K562 (cell line): ENCODE measurements at places on chromosomes 7 and 10. TPM values are rescaled to one million over a fixed set of nuclear protein-coding genes. Genes with fewer than 3 reads are reported as not detected.

Gene METTL27
- total RNA-seq, result 0.42 and 0.73 TPM in 2 replicates

Gene ANLN
- 50.3 and 58.2 TPM in 2 replicates for total RNA-seq

- H3K4me3 ChIP-seq, result no peak overlapping the region
- H3K27ac ChIP-seq, result no peak overlapping the region
- peaks cover 30% of the 10 kb centered on the region for H3K27me3 ChIP-seq
- DNase-seq, result no peak
- H3K36me3 ChIP-seq, result no peaks in the 10 kb centered on the region
Measured at GRCh38 chr10:123117644-123118417, 17.9 kb upstream of the HMX3 start.

DNA sequence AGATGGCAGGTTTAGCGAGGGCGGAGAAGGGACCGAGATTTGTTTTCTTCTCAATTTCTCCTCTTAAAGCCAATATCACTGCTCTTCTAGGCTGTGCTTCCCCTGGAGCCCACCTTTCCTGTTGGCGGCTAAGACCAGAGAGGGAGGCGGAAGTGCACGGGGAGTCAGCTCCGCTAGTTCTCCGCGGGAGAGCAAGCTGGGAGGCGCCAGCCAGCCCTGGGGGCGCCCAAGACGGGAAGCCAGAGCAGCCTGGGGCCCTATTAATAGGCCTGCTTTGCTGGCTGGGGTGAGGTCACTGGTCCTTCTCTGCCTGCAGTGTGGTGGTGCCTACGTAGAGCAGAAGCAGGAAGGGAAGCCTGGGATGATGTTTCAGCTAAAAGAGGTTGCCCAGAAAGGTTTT lies 61.6 kb downstream of the LSM5 start:
- DNase-seq, result no peak
- no peak overlapping the region for H3K4me3 ChIP-seq
- peaks cover 2% of the 10 kb centered on the region; the same call in 1 of the 3 replicates for H3K27me3 ChIP-seq
- H3K27ac ChIP-seq, result no peak overlapping the region

DNA sequence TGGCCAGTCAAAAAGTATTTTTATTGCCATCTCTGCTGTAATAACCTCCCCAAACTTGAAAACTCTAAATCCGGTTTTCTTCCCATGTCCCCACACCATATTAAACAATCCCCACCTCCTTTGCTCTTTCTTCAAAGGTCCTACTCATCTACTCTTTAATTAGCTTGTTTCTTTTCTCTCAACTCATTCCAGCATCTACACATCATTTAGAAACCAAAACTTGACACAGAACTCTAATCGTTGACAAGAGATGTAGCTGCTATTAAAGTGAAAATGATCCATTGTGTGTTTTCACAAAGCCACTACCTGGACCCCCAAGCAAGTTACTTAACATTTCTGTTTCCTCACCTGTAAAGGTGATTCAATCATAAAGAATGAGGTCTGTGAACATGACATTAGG lies 436.3 kb upstream of the NPVF start:
- DNase-seq, result no peak
- no peaks in the 10 kb centered on the region; the same call in 2 of the 3 replicates for H3K4me1 ChIP-seq
- peaks cover 15% of the 10 kb centered on the region; the same call in 1 of the 3 replicates for H3K27me3 ChIP-seq
- H3K36me3 ChIP-seq, result no peaks in the 10 kb centered on the region
- H3K27ac ChIP-seq, result no peak overlapping the region

DNA sequence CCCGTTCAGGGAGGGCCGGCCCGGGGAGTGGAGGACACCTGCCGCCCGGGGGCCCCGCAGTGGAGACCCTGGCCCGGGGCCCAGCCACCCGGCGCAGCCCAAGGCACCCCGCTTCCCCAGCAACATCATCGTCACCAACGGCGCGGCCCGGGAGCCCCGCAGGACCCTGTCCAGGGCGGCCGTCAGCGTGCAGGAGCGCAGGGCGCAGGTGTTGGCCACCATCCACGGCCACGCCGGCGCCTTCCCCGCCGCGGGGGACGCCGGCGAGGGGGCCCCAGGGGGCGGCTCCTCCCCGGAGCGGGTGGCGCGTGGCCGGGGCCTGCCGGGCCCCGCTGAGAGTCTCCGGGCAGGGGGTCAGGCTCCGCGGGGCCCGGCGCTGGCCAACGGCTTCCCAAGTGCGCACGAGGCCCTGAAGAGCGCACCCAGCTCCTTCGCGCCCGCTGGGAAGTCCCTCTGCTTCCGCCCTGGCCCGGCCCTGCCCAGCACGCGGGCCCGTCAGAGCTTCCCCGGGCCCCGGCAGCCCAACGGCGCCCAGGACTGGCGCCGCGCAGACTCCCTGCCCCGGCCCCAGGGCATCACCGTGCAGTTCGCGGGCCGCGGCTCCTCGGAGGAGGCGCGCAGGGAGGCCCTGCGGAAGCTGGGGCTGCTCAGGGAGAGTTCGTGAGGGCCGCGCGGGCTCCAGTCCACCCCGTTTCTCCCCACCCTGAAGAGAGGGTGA lies 46.7 kb downstream of the PROSER2 start:
- H3K4me3 ChIP-seq, result no peak overlapping the region
- peaks cover 23% of the 10 kb centered on the region for H3K4me1 ChIP-seq
- H3K27me3 ChIP-seq, result no peaks in the 10 kb centered on the region
- H3K27ac ChIP-seq, result no peak overlapping the region

GRCh38 chr7:155950898-155951553 lies 138.8 kb upstream of the SHH start:
- DNase-seq, result no peak
- H3K4me1 ChIP-seq, result no peaks in the 10 kb centered on the region
- no peak overlapping the region for H3K27ac ChIP-seq
- H3K36me3 ChIP-seq, result no peaks in the 10 kb centered on the region
- no peak overlapping the region for H3K4me3 ChIP-seq
- H3K27me3 ChIP-seq, result peaks cover 70% of the 10 kb centered on the region

Gene NAT16
- total RNA-seq, result not detected in 2 replicates

- H3K27me3 ChIP-seq, result no peaks in the 10 kb centered on the region
- no peak overlapping the region for H3K4me3 ChIP-seq
- H3K36me3 ChIP-seq, result no peaks in the 10 kb centered on the region
- DNase-seq, result peak; percentile 24
- H3K27ac ChIP-seq, result no peak overlapping the region
Measured at GRCh38 chr10:122861711-122862161, 16.1 kb upstream of the CUZD1 start.

GRCh38 chr10:14397066-14397465 lies 66.3 kb upstream of the FRMD4A start:
- no peak for DNase-seq
- H3K27me3 ChIP-seq, result no peaks in the 10 kb centered on the region
- H3K4me3 ChIP-seq, result no peak overlapping the region
- H3K36me3 ChIP-seq, result no peaks in the 10 kb centered on the region
- no peak overlapping the region for H3K27ac ChIP-seq
- no peaks in the 10 kb centered on the region for H3K4me1 ChIP-seq

Gene FZD8
- total RNA-seq, result 1.2 and 1.4 TPM in 2 replicates

- H3K27ac ChIP-seq, result no peak overlapping the region
- DNase-seq, result no peak
- no peak overlapping the region for H3K4me3 ChIP-seq
- no peaks in the 10 kb centered on the region for H3K4me1 ChIP-seq
- H3K36me3 ChIP-seq, result no peaks in the 10 kb centered on the region
Measured at GRCh38 chr10:110326351-110327032, 21.8 kb upstream of the SMNDC1 start.

DNA sequence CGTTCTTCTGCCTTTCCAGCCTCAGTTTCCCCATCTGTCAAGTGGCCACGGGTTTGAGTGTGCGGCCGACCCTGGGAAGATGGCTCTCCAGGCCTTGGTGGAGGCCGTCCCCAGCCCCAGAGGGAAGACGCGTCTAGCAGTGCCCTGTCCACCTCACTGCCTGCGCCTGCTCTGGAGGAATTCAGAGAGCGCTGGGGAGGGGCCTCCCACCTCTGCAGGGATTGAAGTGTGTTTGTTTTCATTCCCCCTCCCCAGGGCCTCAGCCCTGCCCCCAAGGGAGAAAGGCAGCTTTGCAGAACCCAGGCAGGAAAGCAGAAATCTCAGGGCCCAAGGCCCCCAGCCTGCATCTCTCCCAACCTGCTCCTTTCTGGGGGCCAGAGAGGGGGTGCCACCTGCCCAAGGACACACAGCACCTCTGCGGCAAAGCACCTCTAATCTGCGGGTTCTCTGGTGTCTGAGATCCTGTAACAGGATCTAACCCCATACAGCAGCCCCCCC lies 91.0 kb downstream of the MICALL2 start:
- no peaks in the 10 kb centered on the region; the same call in 2 of the 3 replicates for H3K4me1 ChIP-seq
- no peak for DNase-seq

DNA sequence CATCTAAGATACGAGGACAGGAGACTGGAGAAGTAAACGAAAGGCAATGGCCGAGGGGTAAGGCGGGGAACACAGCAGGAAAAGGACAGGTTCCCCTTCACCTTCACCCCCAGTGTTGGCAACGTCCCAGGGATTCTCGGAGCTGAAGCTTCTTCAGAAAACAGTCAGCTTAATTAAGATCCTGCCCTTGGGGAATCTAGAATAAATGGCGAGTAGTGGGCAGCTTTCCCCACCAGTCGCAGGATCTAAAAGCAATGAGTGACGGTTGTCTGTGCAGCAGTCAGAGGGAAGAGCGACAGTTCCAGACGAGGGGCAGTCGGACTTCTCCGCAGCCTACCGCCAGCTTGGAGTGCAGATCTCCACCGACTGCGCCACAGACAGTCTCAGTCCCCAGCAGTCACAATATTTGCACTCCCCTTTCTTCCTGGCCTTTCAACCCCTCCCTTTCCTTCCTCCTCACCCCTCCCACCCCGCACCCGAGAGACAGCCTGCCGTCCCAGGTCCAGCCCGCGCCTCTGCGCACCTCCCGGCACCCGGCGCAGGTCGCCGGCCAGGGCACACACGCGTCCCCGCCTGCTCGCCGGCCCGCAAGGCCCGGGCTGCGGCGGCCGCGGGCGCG lies 10.9 kb upstream of the SP8 start:
- H3K27me3 ChIP-seq, result peaks cover 26% of the 10 kb centered on the region
- H3K4me1 ChIP-seq, result peaks cover 8% of the 10 kb centered on the region; the same call in 1 of the 3 replicates

GRCh38 chr7:29405891-29406290 lies 157.7 kb upstream of the PRR15 start:
- H3K27ac ChIP-seq, result no peak overlapping the region
- no peak for DNase-seq
- no peaks in the 10 kb centered on the region for H3K4me1 ChIP-seq
- no peaks in the 10 kb centered on the region for H3K36me3 ChIP-seq

Gene PNLIP
- 0.69 and 1.1 TPM in 2 replicates for total RNA-seq

Gene SYPL1
- total RNA-seq, result 70.2 and 73.4 TPM in 2 replicates

DNA sequence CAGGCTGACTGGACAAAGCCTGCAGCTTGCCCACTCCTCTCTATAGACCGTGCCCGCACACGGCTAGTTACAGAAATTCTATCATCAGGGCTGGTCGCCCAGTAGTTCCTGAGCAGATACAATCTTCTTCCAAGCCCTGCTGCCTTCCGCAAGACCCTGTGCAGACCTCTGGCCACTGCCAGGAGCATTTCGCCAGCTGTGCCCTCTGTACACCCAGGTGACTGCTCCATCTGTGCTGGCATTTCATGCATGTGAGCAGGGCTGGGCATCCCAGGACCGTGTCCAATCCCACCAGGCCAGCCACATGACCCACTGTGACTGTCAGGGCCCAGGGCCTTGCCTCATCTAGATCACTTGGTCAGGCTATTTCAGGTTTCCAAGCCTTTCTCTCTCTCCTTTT lies 36.9 kb downstream of the HSPA12A start:
- no peaks in the 10 kb centered on the region for H3K36me3 ChIP-seq
- no peaks in the 10 kb centered on the region for H3K27me3 ChIP-seq
- H3K27ac ChIP-seq, result no peak overlapping the region
- H3K4me3 ChIP-seq, result no peak overlapping the region

Gene SOSTDC1
- 8.8 and 12.0 TPM in 2 replicates for total RNA-seq

DNA sequence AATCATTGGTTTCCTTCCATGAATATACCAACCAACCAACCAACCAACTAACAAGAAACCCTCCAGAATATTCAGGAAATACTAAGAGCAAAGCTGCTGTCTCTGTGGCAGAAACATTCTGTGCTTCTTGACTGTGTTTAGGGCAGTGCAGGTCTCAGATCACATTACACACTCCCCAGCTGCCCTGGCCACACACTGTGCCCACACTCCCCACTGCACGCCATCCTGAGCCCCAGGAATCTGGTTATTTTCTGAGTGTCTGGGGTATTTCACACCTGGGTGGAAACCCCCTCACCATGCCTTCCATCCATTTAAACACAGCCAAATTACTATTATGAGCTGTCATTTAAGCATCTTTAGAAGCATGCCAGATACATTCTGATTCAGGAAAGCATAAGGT lies 183.7 kb upstream of the ANK3 start:
- H3K27me3 ChIP-seq, result peaks cover 7% of the 10 kb centered on the region
- DNase-seq, result no peak
- H3K36me3 ChIP-seq, result no peaks in the 10 kb centered on the region
- no peak overlapping the region for H3K27ac ChIP-seq
- no peak overlapping the region for H3K4me3 ChIP-seq
- no peaks in the 10 kb centered on the region for H3K4me1 ChIP-seq

DNA sequence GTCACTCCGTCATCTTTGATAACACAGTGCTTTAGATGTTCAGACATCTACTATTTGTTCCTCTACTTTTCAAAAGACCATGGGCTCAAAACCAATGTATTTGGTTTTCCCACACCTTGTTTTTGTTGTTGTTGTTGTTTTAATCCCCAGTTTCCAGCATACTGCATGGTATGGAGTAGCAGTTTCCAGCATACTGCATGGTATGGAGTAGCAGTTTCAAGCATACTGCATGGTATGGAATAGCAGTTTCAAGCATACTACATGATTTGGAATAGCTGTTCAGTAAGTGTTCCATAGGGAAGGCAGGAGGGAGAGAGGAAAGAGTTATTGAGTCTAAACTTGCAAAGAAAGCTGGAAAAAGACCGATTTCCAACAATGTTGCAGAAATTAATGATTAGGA lies 314.3 kb upstream of the PRKCQ start:
- no peak for DNase-seq
- H3K4me1 ChIP-seq, result no peaks in the 10 kb centered on the region; the same call in 1 of the 2 replicates
- H3K27me3 ChIP-seq, result peaks cover 14% of the 10 kb centered on the region
- no peak overlapping the region for H3K4me3 ChIP-seq

- peaks cover 3% of the 10 kb centered on the region; the same call in 1 of the 3 replicates for H3K4me1 ChIP-seq
- H3K27me3 ChIP-seq, result peaks cover 5% of the 10 kb centered on the region; the same call in 2 of the 3 replicates
- H3K27ac ChIP-seq, result no peak overlapping the region
- no peaks in the 10 kb centered on the region for H3K36me3 ChIP-seq
- H3K4me3 ChIP-seq, result no peak overlapping the region
- DNase-seq, result peak; percentile 27
Measured at GRCh38 chr10:96482815-96483588, 30.7 kb downstream of the TLL2 start.

Gene PRF1
- total RNA-seq, result 8.6 and 9.0 TPM in 2 replicates

Gene ST8SIA6
- total RNA-seq, result 5.0 and 6.6 TPM in 2 replicates

- H3K4me1 ChIP-seq, result no peaks in the 10 kb centered on the region
- H3K27ac ChIP-seq, result no peak overlapping the region
- peaks cover 23% of the 10 kb centered on the region; the same call in 2 of the 3 replicates for H3K27me3 ChIP-seq
- H3K4me3 ChIP-seq, result no peak overlapping the region
- no peaks in the 10 kb centered on the region for H3K36me3 ChIP-seq
- DNase-seq, result no peak
Measured at GRCh38 chr7:39761449-39761848, 138.1 kb downstream of the RALA start.

Gene HGF
- 0.02 and 0.11 TPM in 2 replicates for total RNA-seq

- H3K36me3 ChIP-seq, result no peaks in the 10 kb centered on the region
- H3K27ac ChIP-seq, result no peak overlapping the region
- DNase-seq, result no peak
Measured at GRCh38 chr7:110808361-110808760, 282.6 kb upstream of the LRRN3 start.

GRCh38 chr7:148017126-148017525 lies 573.4 kb upstream of the C7orf33 start:
- H3K27me3 ChIP-seq, result no peaks in the 10 kb centered on the region
- DNase-seq, result no peak
- no peak overlapping the region for H3K4me3 ChIP-seq
